ENCODE measurements at places on chromosomes 5 and 9.
A peak's percentile ranks its signal among the peaks of the same experiment; 100 is the strongest.

GRCh38 chr9:88991066-88992034 lies at the start of gene S1PR3:
S1PR3 (plus strand) TSS chr9:88991468; CDS start chr9:89001201, 9,733 bp downstream.
- peak; percentile 1 for DNase-seq

DNA sequence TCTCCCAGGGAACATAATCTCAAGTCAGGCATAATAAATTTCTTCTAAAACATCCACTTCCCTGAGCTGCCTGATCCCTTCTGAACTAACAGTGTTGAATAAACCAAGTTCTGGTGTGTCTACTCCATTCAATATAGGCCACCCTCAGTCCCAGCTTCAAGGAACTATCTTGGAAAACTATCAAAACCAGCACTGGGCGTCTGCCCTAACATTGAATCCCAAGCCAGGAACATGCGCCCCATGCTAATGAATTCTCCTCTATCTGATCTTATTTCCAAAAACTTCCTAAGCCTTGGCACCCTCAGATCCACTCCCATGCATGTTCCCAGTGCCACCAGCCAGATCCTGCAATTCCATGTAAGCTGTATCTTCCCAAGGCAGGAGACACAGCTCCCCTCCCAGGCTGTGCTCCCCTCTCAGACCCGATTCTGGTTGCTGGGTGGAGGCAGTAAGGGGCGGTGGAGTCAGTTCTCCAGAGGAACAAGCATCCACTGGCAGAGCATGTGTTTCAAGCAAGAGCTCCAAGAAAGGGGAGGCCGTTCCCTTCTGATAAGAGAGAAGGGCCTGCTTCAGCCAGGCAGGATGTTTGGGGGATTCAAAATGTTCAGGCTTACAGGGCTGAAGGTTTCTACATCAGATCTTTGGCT lies 13.1 kb upstream of the FOXI1 start:
- DNase-seq: no peak

- no peak for DNase-seq
Observed at GRCh38 chr5:14208071-14209021, 65.2 kb downstream of the TRIO start.

DNA sequence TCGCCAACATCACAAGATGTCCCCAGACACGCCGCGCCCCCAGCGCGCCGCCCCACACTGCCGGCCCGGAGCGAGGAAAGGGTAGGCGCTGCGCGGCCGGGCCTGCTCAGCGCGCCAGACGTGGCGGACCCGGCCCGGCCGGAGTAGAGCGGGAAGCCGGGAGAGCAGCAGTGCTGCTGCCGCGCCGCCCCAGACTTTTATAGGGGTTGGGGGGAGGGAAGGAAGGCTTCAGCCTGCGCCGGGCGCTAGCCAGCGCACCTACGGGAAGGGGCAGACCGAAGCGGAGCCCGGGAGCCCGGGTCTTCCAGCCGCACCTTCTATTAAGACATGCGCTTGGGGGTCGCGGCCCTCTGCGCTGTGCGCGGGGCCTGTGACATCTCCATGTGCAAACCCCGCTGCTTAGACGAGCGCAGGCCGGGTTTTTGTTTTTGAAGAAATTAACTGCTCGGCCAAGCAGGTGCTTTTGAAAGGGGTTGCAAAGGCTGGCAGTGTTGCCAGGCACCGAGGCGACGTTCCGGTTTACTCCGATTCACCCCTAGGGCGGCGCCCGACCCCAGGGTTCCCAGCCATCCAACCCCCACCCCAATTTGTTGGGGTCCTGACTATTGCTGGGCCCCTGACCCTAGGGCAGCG lies 353 bp upstream of the PAX5 start:
- DNase-seq: no peak

- DNase-seq: no peak
Observed at GRCh38 chr5:50401336-50401735, 39.8 kb downstream of the EMB start.

DNA sequence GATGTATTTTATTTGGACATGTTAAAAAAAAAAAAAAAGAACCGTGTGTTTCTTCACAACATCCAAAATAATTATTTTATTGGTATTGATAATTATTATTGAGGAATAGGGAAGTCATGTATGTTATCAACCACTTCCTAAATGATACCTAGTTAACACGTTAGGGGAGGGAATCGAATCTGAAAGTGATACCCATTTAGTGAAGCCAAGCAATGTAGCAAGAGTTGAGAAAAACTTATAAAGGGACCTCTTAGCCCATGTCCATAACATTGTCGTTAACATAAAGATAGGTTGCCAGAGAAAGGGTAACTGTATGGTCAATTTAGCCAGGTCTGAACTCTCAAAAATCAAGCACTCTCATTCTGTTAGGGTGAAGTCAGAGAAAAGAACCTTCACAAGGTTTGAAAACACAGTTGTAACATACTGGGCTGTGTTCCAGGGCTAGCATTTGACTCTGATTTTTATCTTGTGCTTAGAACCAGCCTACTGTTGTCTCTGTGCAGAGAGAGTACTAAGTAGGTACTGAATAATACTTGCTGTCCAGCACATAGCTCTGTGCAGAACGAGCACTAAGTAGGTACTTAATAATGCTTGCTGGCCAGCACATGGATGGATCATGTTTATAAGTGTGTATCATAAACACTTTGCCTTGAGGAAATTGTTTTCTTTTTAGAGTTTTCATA lies 60.4 kb downstream of the GHR start:
- DNase-seq: no peak

- no peak for DNase-seq
Observed at GRCh38 chr5:124349931-124350330, 396.5 kb downstream of the ZNF608 start.

- DNase-seq: no peak
Observed at GRCh38 chr9:16475996-16476395, 394.5 kb downstream of the BNC2 start.

DNA sequence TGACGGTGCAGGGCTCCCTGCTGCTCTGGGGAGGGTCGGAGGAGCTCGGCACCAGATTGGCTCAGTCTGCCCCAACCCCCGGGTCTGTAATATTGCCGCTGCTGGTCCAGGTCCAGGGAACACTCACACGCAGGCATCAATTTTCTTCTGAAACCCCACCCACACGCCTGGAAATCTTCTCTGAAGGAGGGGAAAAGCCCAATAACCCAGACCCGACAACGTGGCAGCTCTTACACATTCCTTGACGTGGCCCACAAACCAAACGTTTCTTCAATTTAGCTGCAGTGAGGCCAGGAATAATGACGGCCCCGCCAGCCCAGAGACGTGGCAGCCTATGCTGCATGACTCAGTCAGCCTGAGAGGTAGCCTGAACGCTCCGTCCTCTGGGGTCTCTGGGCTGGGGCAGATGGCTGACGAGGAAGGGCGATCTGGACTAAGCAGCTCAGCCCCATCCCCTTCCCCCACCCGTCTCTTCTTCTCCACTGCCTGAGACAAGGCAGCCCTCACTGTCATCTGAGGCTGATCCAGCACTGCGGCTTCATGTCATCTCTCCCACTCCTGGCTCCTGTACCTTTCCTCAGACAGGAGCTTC lies 9.9 kb upstream of the SPARC start:
- no peak for DNase-seq

DNA sequence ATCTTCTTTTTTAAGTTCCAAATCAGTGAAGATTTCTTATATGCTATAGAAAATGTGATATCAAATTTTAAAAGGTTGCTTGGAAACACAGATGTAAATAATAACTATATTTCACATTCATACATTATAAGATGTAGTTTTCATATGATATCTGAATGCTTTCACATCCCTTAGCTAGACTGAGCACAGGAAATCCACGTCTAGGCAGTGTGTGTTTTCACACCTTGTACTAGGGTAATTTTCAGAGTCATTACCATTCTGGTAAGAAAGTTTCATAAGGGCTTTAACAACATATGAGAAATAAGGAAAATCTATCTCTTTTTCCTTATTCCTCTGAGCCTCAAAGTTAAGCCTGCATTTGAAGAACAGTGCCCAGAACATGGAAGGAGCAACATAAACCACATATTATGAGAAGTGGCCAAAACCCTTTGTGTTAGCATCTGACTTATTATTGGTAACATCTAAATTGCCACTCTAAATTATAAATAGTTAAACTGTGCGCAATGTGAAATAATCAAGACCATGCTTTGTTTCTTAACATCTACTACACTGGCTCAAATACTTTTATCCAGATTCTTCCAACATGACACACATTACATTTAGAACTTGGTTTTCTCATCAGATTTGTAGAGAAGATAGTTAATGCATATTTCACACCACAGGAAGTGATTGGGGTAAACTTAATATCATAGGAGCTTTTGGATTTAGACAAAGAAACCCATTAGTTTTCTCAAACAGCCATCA lies 113.3 kb downstream of the PPP2R2B start:
- DNase-seq: no peak

- no peak for DNase-seq
Observed at GRCh38 chr9:124079176-124079925, 67.8 kb downstream of the LHX2 start.

GRCh38 chr5:565782-566440 lies 41.7 kb upstream of the SLC9A3 start:
- no peak for DNase-seq

DNA sequence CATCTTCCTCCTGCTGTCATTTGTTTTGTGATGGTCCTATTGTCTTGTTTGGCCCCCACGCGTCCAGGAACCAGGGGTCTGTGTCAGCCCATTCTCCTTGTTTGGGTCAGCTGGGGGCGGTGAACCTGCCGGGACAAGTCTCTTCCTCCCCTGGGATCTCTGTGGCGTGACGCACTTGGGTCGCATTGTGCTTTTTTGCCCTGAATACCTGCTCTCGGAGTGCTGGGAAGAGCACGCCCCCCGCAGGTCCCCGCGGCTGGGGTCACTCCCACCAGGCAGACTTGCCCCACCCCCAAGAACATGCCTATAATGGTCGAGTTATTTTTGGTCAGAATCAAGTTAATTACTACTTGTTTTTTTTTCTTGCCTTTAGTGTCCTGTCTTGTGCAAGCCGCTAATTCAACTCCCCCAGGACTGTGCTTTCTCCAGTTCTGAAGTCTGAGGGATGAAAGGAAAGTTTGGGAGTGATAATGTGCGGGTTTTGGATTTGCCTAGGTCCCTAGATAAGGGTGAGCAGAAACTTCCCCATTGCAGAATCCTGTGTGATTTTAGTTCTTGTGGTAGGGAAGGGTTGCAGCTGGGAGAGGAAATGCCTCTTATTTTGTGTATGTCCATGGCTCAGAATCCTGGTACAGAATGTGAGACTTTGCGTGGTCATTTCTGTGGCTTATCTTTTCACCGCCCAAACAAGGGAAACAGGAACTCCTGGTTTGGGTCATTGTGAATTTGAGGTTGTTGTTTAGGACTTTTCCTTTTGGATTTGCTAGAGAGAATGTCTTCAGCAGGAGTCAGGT lies 789 bp downstream of the ACER2 start:
- no peak for DNase-seq

DNA sequence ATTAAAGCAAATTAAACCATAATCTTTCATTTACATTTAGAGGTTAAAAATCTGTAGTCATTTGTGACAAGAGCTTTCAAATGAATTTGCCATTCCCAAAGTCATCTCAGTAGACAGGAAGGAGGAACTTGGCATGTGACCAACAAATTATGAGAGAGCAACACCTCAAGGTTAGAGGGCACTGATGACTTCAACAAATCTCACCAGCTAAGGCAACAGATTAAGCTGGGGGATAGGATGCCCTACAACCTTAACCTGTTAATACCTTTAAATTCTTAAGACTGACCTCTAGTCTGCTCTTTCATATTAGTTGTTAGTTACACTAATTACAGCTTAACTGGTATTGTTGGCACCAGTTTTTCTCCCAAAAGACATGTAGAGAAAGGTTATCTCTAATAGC lies 18.4 kb downstream of the POU5F2 start:
- DNase-seq: no peak

GRCh38 chr5:150428106-150428876 lies 15.6 kb upstream of the CD74 start:
- DNase-seq: no peak

GRCh38 chr5:17306726-17307091 lies 89.3 kb downstream of the BASP1 start:
- DNase-seq: no peak

- DNase-seq: no peak
Observed at GRCh38 chr9:15725953-15726352, 173.1 kb downstream of the CCDC171 start.

DNA sequence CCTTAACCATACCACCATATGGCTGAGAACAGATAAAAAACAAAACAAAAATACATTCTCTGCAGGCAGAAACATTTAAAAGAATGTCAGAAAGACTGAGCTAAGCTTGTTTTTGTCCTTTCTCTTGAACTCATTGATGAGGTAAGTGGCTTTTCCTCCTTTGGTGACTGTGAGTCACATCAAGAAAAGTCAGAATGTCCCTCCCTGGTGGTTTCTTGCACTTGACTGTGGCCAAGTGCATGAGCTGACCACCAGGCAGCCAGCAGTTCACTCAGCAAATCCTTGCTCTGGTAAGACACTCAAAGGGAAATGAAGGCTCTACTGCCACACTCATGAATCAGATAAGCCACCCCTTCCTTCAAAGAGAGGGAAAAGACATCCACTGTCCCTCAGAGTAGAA lies 970.9 kb downstream of the TAF11L14 start:
- no peak for DNase-seq

- DNase-seq: no peak
Observed at GRCh38 chr9:13804532-13804931, 509.4 kb downstream of the NFIB start.

- DNase-seq: no peak
Observed at GRCh38 chr5:67065237-67065636, 131.4 kb downstream of the CD180 start.

DNA sequence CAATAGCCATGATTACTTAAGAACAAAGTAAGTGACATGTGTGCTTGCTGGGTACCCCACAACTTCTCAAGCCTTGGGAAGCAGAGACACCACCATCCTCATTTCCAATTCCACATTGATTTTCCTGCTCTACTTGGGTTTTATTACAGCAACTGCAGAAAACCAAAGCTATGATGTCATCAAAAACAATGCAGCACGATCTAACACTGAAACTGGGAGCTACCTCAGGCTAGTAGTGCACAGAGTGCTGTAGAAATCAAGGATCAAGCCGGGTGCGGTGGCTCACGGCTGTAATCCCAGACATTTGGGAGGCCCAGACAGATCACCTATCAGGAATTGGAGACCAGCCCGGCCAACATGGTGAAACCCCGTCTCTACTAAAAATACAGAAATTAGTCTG lies 174.4 kb upstream of the MSX2 start:
- DNase-seq: no peak

DNA sequence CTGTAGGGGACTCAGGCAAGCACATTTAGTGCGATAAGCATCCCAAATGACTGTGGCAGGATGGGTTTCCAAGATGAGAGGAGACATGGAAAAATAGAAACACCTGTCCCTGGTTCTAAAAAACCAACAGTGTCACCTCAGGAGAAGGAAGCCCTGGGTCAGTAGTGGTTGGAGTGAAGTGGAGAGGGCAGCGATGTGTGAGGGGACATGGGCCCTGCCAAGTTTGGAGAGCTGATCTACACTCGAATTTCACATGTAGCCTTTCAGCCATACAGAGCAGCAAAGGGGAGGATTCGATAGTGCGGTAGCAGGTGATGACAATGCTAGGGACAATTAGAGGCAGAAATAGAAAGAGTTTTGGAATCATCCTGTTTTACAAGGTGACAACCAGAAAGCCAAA lies 32.6 kb upstream of the LHX2 start:
- DNase-seq: no peak
